ENCODE measurements at places on chromosomes 4 and X. TPM values are rescaled to one million over a fixed set of nuclear protein-coding genes. Genes with fewer than 3 reads are reported as not detected.

The USP46 gene
- 13.1 TPM for total RNA-seq

The ARHGAP24 gene
- total RNA-seq: not detected

The PWWP3B gene
- total RNA-seq: not detected

The TLR7 gene
- not detected for total RNA-seq

The CCDC120 gene
- 5.8 TPM for total RNA-seq

The F8A2 gene
- not detected for total RNA-seq

The ACTRT1 gene
- not detected for total RNA-seq

The MAD2L1 gene
- total RNA-seq: 60.9 TPM

The GPM6B gene
- not detected for total RNA-seq

The KLKB1 gene
- not detected for total RNA-seq

DNA sequence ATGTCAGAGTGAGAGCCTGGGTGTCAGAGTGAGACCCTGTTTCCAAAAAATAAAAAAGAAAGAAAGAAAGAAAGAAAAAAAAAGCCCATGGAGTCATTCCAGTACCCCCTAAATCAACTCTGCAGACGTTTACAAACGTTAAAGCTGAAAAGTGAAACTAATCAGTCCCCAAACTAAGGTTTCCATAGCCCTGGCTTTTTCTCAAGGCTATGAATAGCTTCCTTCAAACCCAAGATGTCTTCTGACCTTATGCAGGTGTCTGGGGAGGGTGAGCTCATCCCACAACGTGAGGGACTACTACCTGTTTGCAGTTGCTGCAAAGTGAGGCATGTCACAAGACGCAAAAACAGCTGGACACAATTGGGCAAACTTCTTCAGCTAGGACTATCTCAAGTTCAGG, 144.0 kb downstream of the SH3KBP1 start:
- no peak for DNase-seq

DNA sequence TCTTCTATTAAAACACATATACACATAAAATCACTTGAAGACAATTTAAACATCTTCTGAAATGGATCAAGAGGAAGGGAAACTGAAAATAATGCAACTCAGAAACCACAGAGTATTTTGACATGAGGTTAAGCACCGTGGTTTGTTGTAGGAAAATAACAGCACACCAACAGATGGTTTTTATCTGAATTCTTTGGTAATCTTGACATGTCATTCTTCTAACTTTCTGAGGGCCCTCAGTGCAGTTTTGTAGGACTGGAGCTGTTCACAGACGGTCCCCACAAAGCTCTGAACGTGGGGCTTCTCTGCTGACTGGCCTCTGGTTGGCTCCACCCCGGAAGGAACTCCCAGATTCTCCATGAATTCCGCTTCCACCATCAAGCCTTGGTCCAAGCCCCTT, 16.0 kb upstream of the TLR8 start:
- no peak for DNase-seq

DNA sequence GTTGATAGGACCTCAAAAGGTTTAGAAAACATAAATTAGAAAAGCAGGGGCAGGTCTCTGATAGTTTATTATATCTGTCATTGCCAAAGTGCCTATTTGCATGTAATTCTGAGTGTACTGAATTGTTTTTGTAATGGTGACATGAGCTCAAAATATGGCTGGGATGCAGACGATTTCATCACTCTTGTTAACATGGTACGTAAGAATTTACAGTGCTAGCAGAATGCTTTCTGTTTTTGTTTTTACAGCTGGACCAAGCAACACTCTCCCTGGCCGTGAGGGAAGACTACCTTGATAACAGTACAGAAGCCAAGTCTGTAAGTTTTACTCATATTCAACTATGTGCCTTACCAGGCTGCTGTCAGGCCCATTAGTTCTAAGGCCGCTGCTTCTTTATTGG, 58.1 kb downstream of the PHEX start:
- no peak for DNase-seq

GRCh38 chrX:76893930-76894329, 466.4 kb downstream of the MAGEE1 start:
- DNase-seq: no peak

- DNase-seq: no peak
Observed at GRCh38 chr4:111639876-111640275, 505.4 kb upstream of the FAM241A start.

DNA sequence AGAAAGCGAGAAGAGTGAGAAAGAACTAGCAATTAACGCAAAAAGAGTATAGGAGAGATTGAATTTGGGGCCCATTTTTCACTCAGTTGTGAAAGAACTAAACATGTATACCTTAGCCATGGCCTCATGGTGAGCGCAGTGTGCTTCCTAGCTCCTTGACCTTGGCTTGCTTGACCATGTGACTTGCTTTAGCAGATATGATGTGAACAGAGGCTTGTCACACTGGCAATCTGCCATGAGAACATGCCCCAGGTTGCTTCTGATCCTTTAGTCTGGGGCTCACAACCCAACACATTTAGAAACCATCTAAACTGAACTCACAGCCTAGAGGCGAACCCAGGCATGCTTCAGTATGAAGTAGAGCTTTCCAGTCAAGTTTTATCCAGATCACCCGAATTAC, 260.1 kb upstream of the FTHL17 start:
- no peak for DNase-seq

DNA sequence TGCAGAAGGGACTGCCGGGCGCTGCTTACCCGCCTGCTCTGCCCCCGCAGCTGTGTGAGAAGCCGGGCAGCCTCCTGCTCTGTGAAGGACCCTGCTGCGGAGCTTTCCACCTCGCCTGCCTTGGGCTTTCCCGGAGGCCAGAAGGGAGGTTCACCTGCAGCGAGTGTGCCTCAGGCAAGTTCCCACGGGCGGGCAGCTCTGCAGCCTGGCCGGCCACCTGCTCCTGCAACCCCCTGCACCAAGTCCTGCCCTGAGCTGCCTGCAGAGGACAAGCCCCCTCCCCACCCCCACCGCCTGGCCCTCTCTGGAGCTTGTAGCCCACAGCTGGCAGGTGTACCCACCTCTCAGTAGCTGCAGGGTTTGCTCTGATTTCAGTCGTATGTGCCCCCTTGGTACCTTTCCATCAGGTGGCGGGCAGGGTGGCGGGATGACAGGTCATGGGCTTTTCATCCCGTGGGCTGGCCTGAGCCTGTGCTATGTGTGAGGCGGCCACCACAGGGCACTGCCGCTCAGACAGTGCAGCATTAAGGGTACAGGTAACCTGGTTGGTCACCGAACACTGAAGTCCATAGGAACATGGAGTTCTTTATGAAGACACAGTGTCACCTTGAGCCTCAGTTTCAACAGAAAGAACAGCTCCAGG, 56.6 kb downstream of the NELFA start:
- DNase-seq: no peak

DNA sequence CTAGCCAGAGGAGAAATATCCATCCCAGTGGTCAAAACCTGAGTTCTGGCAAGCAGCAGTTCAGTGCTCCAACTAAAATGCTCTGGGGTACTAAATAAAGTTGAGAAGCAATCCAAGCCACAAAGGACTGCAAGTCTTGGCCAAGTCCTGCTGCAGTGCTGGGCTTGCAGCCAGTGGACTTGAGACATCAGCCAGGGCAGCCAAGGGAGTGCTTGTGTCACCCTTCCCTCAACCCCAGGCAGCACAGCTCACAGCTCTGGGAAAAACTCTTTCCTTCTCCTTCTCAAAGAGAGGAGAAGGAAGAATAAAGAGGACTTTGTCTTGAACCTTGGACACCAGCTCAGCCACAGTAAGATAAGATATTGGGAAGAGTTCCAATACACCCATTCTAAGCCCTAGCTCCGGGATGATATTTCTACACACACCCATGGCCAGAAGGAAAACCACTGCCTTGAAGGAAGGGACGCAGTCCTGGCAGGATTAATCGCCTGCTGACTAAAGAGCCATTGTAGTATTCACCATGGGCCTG, 99.8 kb downstream of the PTCHD1 start:
- no peak for DNase-seq

GRCh38 chr4:3741217-3742011, 24.8 kb upstream of the ADRA2C start:
- DNase-seq: no peak

- no peak for DNase-seq
Observed at GRCh38 chrX:123771449-123772064, 38.7 kb upstream of the THOC2 start.

DNA sequence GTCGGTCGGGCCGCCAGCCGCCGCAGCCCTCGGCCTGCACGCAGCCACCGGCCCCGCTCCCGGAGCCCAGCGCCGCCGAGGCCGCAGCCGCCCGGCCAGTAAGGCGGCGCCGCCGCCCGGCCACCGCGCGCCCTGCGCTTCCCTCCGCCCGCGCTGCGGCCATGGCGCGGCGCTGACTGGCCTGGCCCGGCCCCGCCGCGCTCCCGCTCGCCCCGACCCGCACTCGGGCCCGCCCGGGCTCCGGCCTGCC, 213 bp downstream of the NFKB1 start:
- DNase-seq: no peak

- DNase-seq: no peak
Observed at GRCh38 chrX:132539611-132540010, 50.8 kb upstream of the MBNL3 start.

- no peak for DNase-seq
Observed at GRCh38 chr4:41590591-41590990, 52.6 kb downstream of the LIMCH1 start.

- no peak for DNase-seq
Observed at GRCh38 chr4:152195888-152196287, 340.0 kb downstream of the FBXW7 start.

DNA sequence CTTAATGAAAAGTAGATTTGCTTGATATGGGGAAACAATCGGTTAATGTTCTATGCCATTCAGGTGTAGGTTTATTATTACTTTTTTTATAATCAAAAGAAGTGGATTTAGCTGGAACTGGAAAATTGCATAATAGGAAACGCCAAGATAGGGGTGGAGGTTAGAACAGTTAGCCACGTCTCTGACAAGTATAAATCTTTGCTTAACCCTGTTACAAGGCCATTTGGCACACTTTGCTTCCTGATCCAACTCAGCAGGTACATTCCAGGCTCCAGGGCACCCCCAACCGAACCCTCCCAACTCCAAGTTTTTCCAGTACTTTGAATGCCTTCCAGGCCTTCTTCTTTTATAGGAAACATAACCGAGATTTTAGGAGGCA, 50.6 kb upstream of the ACSL4 start:
- DNase-seq: no peak

DNA sequence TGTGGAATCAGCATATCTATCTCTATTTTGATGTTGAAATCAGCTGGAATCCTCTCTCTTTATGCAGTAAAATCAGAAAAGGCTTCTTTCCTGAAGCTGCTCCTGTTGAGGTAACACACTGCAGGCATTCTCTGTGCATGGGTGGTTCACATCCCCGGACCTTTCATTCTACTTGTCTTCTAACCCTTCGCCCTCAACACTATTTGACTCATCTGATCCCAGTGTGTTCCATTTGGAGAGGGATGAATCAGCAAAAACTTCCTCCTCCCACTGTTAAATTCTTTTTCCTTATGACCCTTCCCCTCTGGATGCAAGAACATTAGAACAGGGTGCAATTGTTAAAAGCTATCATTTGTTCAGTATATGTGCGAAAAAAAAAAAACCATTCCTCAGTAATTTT, 67.4 kb downstream of the RNF150 start:
- no peak for DNase-seq

DNA sequence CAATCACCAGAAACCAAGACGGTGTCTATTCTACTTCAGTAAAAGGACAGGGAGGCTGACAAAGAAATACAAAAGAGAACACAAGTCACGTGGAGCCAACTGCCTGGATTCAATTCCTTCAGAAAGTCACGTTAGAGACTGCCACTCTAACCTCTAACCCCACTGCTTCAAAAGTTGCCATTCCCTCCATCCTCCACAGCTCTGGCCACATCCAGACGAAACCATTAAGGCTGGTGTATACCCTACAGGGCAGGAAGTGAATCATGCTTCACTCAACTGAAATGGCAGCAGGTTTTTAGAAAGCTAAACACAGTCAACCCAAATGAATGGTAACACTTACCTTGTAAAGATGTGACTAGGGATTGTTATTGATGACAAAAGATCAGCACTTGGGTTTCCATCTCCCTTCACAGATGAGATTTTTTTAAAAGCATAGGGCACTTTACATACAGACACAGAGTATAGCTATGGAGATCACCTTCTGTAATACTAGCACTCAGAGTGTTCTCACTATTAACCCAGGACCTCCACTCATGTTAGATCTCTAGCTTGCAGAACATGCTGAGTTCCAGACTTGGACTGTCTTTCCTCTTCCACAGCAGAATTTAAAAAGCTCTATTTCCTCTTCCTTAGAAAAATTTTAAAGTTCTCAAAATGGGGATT, 37.4 kb downstream of the MAML3 start:
- DNase-seq: peak; percentile 63

DNA sequence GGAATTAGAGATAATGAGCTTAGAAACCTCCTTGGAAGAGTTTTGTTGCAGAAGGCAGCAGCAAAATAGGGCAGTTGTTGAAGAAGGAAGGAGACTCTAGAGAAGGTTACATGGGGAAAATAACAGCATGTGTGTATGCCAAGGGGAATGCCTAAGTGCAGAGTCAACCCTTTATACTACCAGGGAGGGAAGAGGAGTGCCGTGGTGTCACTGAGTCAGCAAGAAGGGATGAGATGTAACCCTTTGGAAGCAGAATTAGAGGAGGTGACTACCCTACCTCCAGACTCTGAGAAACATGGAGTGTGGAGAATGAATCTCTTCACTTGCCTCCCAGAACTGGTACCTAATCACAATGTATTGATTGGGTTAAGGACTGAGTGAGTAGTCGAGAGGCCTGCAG, 6.7 kb upstream of the GABRE start:
- no peak for DNase-seq

All from activated CD4-positive, alpha-beta memory T cell treated with anti-CD3 and anti-CD28 coated beads, Interleukin-2, amount 10 ng/mL, durations not matched to agents 7 days and 5 days (primary cell).